ENCODE measurements at places on chromosomes 3 and 15.
A peak's percentile ranks its signal among the peaks of the same experiment; 100 is the strongest.

DNA sequence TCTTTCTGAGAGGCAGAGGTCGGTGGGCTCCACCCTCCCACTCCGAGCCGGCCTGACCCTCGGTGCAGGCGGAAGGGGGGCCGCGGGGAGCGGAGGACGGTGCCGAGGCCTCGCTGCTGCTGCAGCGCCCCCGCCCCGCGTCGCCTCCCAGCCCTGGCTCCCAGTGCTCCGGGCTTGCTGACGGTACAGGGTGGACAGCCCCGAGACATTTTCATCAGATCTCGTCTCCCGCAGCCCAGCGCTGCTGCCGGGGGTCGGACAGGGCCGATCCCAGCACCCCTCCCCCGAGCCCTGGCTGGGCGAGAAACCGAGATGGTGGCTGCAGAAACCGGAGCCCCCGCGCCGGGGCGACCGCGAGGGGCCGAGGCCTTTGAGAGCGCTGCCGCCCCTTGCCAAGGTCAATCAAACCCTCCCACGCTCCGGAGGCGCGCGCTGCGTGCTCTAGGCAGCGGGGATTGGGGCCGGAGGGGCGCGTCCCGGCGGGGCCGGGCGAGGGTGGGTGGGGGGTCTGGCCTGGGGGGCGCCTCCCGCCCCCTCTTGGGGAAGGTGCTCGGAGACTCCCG, 42.5 kb downstream of the EPHB3 start:
- DNase-seq = peak; percentile 58

DNA sequence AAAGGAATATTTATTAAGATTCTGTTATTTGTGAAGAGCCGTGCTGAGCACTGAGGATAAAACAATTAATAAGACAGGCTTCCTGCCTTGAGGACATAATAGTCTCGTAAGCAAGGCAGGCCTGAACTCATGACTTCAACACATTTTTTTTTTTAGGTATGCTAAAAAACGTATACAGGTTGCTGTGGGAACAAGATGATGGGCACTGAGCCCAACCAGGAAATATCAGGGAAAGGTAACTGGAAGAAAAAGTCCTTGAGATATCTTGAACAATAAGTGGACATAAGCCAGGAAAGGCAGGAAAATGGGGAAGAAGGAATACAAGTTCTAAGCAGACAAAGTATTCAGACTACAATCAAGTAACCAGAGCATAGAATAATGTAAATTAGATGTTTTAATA, 26.1 kb downstream of the CERS3 start:
- no peak for DNase-seq

GRCh38 chr3:64694114-64694513, 6.3 kb upstream of the ADAMTS9 start:
- no peak for DNase-seq

- DNase-seq = no peak
These were observed 67.6 kb downstream of the SFMBT1 start for GRCh38 chr3:52978109-52978754.

- no peak for DNase-seq
These were observed 3.6 kb downstream of the ONECUT1 start for GRCh38 chr15:52786436-52787122.

DNA sequence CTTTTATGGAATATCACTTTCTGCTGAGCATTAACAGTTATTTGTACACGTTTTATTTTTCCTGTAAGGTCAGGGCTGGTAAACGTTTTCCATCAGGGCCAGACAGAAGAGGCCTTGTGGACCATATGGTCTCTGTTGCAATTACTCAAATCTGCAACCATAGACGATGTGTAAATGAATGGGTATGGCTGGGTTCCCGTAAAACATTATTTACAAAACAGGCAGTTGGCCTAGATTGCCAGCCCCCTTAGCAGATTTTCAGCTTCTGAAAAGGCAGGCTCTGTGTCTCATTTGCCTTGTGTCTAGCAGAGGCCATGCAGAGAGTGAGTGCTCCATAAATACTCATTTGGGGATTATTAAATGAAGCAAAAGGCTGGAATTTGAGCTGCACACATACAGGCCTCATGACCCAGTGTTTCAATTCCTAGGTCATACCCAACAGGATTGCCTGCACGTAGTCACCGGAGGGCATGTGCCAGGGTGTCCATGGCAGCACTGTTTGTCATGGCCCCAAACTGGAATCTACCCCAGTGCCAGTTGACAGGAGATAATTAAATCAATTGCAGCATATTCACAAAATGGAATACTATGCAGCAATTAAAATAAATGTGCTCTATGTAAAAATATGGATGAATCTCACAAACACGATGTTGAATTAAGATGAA, 51.3 kb downstream of the GPD1L start:
- DNase-seq = no peak

- DNase-seq = no peak
These were observed 17.3 kb downstream of the RNF168 start for GRCh38 chr3:196486263-196486662.

- DNase-seq = no peak
These were observed 35.8 kb upstream of the LRTM1 start for GRCh38 chr3:54963641-54964040.

- no peak for DNase-seq
These were observed 21.8 kb downstream of the ATRIP start for GRCh38 chr3:48468329-48468731.

- no peak for DNase-seq
These were observed 357.0 kb downstream of the NR2F2 start for GRCh38 chr15:96687388-96688107.

- peak; percentile 63 for DNase-seq
These were observed 901 bp upstream of the MANF start for GRCh38 chr3:51384055-51384725.

DNA sequence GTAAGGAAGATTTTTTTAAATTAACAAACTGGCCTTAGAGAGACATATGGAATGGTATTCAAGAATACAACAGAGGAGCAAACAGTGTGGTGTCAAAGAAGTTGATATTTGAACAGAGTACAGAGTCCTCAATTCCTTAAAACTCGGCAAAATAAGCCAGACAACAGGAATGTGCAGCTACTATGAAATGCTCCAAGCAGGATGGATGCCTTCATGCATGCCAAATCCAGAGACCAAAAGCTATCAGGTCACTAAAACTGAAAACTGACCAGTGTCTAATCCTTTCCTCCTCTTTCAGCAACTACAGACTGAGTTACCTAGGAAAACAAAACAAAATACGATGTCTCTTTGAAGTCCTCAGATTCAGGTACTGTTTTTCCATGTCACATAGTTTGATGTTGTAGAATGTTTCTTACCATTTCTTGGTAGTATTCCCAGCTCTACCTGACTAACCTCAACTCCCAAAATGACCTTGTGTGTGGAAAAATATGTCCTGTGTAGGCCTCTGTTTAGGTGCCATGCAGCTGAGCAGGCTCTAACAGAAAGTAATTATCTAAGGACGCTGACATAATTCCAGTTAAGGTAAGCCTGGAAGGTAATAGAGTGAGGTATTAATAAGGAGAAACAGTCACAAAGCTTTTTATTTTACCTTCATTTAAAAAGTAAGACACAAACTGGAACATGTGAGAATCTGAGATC, 46.9 kb downstream of the TBL1XR1 start:
- DNase-seq = peak; percentile 28

- DNase-seq = no peak
These were observed 480.3 kb upstream of the KCNMB2 start for GRCh38 chr3:178055939-178056338.

DNA sequence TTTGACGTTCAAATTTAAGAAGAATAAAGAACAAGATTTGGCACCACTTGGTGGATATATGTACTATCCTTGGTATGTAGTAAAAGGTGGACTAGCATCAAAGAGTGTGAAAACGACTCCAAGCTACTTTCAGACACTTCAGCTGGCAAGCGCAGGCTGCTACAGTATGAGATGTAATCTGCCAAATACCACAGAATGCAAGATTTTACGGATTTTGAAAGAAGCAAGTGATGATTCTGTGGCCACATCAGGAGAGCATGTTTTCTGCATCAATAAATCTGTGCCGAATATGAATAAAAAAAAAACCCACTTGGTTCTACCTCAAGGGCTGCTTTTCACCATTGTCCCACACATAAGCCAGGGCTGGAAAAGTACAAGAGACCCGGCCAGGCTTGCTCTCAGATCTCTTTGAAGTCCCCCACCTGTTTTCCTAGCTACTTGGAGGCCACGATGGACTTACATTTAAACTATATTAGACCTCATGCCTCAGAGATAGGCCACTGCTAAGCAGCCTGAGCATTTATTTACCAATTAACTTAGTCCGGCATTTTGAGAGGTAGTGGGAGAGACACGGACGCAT, 37.4 kb downstream of the MYO1E start:
- DNase-seq = peak; percentile 50

Measured in GM03348 (cell line).